Stimulated activated CD8-positive, alpha-beta memory T cell treated with anti-CD3 and anti-CD28 coated beads, Interleukin-7, amount 100 ng/mL, for 1 hour (primary cell): ENCODE measurements at places on chromosomes 4 and X.
A peak's percentile ranks its signal among the peaks of the same experiment; 100 is the strongest.

GRCh38 chr4:4969298-4969697 is 50.0 kb downstream of the CYTL1 start:
- DNase-seq = no peak

DNA sequence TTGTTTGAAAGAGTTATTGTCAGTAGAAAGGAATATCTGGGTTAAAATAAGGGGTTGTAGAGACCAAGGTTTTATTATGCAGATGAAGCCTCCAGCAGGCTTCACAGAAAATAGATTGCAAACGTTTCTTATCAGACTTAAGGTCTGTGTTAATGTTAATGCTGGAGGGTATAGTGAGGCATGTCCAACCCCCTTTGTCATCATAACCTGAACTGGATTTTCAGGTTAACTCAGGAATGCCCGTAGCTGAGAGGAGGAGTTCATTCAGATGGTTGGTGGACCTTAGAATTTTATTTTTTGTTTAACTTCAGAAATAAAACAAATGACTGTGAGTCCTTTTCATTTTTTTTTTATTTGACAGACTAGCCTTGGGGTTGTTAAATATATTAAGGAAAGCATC is 354.1 kb downstream of the GPM6A start:
- no peak for DNase-seq

- DNase-seq = no peak
Observed at GRCh38 chrX:7262551-7262950, 114.6 kb upstream of the PUDP start.

- DNase-seq = no peak
Observed at GRCh38 chrX:8879750-8880149, 78.6 kb upstream of the FAM9A start.

GRCh38 chr4:151408630-151409469 is at the start of gene FHIP1A:
Gene FHIP1A, plus strand, starts transcription at chr4:151409176. Its CDS starts 157,084 bp downstream, at chr4:151566260.
- DNase-seq = peak; percentile 60

- DNase-seq = no peak
Observed at GRCh38 chr4:83771113-83771705, 235.3 kb downstream of the GPAT3 start.

GRCh38 chr4:40596522-40596921 is 33.1 kb downstream of the RBM47 start:
- no peak for DNase-seq

GRCh38 chr4:83178029-83178428 is 63.5 kb upstream of the PLAC8 start:
- DNase-seq = no peak

- DNase-seq = no peak
Observed at GRCh38 chr4:100609810-100610209, 92.0 kb upstream of the EMCN start.

DNA sequence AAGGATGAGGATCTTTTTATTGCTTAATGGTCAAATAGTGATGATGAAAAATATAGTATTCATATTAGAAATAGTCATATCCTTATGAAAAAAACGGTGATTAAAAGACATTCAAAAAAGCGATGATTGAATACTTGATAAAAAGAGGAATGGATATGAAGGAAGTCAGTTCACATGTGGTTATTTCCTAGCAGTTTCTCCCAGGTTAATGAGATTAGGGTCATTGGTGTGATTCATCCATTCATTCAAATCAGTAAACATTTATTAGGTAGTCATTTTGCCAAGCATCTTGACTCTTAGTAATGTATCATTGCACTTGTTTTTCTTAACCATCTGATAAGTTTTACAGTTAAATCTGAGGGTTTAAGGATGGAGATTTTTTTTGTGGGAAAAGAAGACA is 294.1 kb downstream of the ARHGAP24 start:
- no peak for DNase-seq

GRCh38 chr4:172698256-172698655 is 470.4 kb upstream of the GALNT7 start:
- no peak for DNase-seq

GRCh38 chr4:44927399-44928380 is 201.3 kb upstream of the GNPDA2 start:
- DNase-seq = no peak

DNA sequence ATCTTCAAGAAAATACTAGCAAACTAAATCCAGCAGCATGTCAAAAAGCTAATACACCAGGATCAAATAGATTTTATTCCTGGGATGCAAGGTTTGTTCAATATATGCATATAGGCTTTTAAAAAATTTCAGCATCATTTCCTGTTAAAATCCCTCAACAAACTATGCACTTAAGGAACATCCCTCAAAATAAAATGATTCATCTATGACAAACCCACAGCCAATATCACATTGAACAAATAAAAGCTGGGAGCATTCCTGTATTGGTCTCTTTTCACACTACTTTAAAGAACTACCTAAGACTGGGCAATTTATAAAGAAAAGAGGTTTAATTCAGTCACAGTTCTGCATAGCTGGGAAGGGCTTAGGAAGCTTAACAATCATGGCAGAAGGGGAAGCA is 726.7 kb downstream of the GRXCR1 start:
- no peak for DNase-seq

DNA sequence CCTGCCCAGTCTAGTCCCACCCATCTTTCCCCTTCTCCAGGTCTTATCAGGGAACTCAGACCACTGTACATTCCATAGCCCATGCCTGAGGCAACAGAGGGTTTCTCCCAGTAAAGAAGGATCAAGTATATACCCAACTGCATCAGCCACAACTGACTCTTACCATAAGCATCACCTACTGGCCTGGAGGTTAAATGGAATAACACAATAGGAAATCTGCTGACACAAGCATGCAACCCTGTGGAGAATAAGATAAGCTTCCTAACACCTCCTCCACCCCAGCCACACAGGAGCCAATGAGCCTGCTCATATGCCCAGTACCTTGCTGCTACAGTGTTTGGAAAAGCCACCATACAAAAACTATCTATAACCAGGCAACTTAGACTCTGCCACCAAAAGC is 34.6 kb upstream of the PLK4 start:
- no peak for DNase-seq

DNA sequence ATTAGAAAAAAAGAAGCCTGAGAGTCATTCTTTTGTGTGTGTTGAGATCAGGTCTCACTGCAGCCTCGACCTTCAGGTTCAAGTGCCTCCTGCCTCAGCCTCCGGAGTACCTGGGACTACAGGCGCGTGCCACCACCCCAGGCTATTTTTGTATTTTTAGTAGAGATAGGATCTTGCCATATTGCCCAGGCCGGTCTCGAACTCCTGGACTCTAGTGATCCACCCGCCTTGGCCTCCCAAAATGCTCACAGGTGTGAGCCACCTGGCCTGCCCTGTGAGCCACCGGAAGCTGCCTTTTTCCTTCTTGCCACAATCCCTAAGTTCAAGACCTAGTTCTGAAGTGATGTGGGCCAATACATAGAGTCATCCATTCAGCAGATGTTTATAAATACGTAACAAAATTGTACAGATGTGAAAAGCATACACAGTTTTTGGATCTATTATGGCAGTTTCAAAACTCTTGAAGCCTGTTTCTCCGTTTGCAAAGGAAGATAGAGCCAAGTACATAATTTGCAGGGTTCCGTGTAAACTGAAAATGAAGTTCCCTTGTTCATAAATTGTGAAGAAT is 536 bp upstream of the CTSO start:
- no peak for DNase-seq

GRCh38 chr4:113086172-113086695 is 36.8 kb downstream of the ANK2 start:
- no peak for DNase-seq

GRCh38 chr4:111761531-111761930 is 383.7 kb upstream of the FAM241A start:
- no peak for DNase-seq

GRCh38 chr4:169795585-169795984 is 37.8 kb upstream of the HPF1 start:
- no peak for DNase-seq

GRCh38 chr4:52408471-52408870 is 250.6 kb downstream of the USP46 start:
- DNase-seq = no peak

- DNase-seq = no peak
Observed at GRCh38 chrX:10085223-10085622, 71.6 kb upstream of the CLCN4 start.

DNA sequence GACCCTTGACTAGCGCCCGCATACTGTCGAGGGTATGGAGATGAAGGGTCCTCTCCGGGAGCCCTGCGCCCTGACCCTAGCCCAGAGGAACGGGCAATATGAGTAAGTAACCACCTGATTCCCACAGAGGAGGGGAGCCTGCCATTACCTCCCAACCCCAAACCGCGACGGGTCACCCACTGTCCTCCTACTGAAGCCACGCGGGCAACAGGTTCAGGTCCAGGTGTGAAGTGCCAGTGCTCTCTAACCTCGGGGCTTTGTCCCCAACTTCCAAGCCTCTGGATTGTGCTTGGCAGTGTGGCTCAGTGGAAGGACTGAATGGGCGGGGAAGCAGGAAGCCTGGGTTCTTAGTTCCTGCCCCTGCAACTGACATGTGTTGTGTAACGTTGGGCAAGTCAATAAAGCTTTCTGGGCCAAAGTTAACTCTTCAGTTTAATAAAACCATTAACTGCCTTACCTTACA is 694 bp downstream of the OCRL start:
- no peak for DNase-seq

- DNase-seq = no peak
Observed at GRCh38 chr4:141706445-141706844, 70.1 kb downstream of the IL15 start.

- DNase-seq = no peak
Observed at GRCh38 chr4:15004739-15005301, 2.5 kb downstream of the CPEB2 start.

- DNase-seq = no peak
Observed at GRCh38 chr4:64625438-64625837, 216.2 kb upstream of the TECRL start.
